Esophagus squamous epithelium (tissue), 5 donors: ENCODE measurements at places on chromosomes 1 and 21. TPM values are rescaled to one million over a fixed set of nuclear protein-coding genes. Genes with fewer than 3 reads are reported as not detected.

Gene SUSD4
- 44.8 TPM for total RNA-seq

Gene IGSF21
- total RNA-seq: 2.7 TPM

Gene TSPEAR
- total RNA-seq: not detected

Gene PDZK1
- not detected for total RNA-seq

DNA sequence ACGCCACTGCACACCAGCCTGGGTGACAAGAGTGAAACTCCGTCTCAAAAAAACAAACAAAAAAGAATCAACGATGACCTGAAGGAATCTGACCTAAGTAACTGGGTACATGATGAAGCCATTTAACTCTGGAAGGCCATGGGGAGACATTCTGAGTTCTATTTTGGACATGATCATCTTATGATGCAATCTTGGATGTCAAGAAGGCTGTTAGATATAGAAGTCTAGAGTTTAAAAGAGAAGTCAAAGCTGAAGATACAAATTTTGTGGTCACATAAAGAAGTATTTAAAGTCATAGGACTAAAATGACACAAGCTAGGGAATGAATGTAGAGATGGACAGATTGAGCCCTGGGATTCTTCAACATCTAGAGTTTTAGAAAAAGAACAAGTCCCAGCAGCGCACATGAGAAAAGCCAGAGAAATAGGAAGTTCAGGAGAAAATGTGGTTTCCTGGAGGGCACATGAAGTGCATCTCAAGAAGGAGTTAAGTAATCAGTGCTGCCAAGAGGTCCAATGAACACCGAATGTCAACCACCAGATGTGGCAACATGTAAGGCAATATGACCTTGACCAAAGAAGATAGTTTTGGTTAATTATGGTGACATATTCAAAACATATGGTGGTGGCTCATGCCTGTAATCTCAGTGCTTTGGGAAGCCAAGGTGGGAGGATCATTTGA lies 26.8 kb downstream of the ELK4 start:
- DNase-seq: no peak

DNA sequence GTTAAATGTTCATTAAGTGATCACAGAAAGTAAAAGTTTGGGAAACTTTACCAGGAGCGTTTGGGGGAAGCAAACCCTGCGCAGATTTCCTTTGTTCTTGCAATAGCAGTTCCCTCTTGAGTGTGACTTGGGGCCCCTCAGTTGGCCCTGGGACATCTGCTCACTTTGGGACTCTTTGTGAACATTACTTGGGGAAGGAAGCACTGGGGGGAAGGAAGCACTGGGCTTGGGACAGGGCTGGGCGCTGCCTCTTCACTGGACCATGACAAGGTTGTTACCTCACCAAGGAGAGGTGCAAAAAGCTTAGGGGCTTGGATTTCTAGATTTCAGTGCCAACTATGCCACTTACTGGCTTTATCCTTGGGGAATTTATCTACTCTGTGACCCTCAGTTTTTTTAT lies 63.5 kb downstream of the ETS2 start:
- no peak for DNase-seq

DNA sequence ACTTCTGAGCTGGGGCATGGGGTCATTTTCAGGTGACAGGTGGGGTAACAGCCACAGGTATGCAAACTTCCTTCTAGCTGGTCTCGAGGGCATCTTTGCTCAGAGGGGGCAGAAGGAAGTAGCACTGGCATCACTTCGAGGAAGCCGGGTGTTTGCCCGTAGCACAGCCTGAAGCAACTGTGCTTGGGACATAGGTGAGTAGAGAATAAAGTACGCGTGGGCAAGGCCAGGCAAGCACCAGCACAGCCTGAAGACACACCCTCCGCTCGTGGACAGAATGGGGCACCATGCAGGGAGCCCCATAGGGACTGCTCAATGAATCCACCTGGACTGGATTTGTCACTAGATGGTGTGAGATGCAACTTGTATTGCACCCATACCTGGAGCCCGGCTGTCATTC lies 167.1 kb downstream of the KCNJ6 start:
- no peak for DNase-seq

- no peak for DNase-seq
Measured at GRCh38 chr1:94992863-94993563, 66.1 kb upstream of the CNN3 start.

GRCh38 chr1:2291577-2291976 lies 63.5 kb downstream of the SKI start:
- no peak for DNase-seq

GRCh38 chr1:70227439-70227838 lies 6.3 kb downstream of the SRSF11 start:
- DNase-seq: no peak

DNA sequence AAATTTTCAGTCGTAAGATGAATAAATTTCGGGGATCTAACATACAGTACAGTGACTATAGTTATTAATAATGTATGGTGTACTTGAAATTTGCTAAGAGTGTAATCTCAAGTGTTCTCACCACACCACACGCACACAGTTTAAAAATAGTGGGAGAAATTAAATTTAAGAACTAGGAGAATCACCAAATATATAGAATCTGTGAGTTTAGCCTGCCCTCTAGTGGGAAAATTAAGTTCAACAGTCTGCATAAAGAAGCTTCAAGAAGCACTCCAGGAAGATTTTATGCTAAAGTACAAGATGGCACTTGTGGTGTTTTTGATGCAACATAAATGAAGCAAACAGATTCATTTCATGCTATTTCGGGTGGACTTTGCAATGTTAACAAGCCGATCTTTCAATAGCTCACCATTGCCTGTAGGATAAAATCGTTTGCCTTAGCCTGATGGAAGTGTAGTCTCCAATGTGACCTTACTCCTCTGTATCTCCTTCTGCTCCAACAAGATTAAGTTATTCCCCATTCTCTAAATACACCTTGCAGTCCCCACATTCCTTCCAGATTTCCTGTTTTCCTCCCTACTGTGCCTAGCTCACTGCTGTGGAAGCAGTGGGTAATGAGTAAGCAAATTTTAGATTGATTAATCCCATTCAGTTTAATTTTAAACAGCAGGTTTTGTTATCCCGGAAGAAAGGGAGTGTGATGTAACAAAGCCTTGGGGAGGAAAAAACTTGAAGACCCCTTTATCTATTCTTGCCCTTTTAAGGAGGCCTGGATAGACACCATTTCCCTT lies 8.7 kb upstream of the PIK3C2B start:
- DNase-seq: no peak

GRCh38 chr1:224331326-224331725 lies 1.4 kb upstream of the NVL start:
- no peak for DNase-seq

DNA sequence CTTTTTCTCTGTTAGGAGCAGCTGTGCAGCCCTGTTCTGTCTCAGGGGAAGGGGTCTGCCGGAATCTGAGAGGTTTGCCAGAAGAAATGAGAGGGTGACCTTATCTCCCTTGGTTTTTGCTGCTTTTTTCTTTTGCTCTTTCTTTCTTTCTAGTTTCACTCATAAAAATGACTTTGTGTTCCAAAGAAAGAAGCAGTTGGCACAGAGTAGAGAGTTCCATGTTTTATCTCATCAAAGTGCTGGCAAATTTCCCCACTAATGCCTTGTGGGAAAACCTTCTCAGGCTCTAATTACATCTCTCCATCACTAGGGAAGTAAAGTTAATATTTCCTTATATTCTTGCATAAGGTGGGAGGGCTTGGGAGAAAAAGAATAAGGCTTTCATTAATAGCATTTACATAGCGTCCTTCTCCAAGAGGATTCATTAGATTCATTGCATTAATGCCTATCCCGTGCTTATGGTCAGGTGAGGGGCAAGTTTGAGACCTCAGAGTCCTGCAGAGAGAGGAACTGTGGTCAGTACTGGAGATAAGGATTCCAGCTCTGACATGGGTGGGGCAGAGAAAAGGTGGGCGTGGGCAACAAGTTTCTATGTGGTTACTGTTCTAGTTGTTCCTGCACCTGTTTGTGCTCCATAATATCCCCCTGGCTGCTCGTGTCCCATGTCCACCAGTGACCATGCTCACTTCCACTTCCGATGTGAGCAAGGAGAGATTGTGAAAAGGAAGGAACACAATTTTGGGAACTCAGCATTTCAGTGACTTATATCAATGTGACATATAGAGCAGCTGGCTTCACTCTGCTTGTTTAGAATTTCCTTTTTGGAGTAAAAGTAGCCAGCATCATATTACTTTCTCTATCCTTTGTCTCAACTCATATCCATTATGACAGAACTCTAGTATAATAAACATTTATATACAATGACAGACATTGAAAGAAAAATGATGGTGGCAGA lies 79.5 kb downstream of the DISC1 start:
- no peak for DNase-seq

DNA sequence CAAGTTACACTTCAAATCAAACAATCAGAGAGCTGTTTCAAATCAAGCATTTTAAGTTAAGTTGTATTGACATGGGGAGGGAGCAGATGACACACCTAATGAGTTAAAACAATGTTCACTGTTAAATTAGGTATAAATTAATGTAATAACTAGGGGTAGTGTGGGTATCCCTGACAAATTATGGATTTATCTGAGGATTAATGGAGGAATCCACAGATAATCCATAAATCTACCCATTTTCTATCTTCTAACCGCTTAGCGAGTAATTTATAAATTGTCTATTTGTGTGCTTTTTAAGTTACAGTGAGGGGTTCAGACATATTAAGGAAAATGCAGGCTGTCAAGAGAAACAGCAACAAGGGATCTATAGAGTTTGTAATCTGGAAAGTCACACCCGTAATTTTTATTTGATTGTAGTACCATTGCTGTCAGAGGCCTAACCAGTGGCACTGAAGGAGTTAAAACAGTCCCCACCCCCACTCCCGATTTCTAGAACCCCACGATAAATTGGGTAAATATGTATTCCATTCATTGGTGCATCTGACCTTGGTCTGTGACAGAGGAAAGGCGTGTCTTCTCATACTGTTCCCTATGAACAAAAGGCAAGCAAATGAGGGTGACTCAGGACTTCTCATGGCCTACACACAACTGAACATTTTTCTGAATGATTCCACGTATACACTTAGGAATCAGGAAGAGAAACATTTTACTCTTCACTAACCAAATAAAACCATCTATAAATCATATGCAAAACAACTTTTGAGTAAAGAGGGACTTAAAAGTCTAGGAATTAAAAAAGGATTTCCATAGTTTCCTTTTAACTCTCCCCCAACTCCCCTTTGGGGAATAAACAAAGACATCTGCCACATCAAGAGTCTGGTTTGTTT lies 7.4 kb downstream of the IRF2BP2 start:
- DNase-seq: no peak

- no peak for DNase-seq
Measured at GRCh38 chr1:208766832-208767231, 522.6 kb upstream of the PLXNA2 start.

GRCh38 chr1:165288350-165289120 lies 68.0 kb downstream of the LMX1A start:
- no peak for DNase-seq

DNA sequence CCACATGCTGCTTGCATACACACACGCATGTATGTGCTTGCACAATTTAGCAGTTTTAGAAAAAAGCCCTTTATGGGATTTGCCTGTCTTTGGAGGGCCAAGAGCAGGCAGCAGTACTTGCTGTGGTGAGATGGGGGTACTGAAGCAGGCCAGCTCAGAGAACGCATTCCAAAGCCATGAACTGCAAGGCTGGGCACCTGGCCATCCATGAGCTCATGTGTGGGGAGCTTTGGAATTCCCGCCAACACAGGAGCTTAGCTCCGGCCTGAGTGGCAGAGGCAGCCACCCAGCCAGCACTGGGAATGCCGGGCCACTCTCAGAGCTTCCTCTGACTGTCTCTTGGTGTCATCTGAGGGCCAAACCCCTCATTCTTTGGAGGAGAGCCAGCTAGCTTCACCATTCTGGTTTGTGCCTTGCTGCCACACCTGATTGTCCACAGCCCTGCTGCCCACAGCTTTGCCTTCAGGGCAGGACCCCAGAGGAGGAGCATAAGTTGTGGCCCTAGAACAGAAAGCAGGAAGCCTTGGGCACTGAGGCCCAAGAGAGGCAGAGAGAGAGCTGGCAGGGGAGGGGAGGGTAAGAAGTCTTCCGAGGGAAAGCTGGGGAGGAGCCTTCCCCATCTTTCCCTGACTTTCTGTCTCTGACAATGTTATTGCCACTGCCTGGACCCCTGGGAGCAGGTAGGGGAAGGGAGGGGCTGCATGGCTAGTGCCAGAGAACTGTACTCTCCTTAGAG lies 92.1 kb upstream of the POU3F1 start:
- DNase-seq: no peak

- no peak for DNase-seq
Measured at GRCh38 chr1:239744851-239745250, 346.8 kb upstream of the FMN2 start.

DNA sequence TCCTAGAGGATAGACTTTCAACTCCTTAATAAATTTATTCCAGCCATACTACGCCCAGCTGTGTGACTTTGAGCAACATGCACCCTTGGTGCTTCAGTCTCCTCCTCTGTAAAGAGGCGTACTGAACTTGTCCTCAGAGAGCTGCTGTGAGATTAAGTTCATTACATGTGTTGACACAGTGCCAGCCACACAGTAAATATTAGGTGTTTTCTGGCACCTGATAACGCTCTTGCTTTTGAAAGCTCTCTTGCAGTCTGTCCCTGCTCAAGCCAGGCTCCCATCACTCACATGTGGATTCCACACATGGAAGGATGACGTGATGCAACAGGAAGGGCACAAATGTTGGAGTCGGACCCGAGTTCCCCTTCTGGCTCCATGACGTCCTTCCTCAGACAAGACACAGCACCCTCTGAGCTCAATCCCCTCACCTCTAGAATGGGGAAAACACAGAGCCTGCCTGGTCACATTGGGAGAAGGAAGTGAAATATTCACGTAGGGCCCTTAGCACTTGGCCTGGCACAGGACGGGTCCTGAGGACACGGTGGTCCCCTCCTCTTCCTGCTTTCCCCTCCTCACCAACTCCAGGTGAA lies 7.7 kb downstream of the IFNLR1 start:
- DNase-seq: no peak

DNA sequence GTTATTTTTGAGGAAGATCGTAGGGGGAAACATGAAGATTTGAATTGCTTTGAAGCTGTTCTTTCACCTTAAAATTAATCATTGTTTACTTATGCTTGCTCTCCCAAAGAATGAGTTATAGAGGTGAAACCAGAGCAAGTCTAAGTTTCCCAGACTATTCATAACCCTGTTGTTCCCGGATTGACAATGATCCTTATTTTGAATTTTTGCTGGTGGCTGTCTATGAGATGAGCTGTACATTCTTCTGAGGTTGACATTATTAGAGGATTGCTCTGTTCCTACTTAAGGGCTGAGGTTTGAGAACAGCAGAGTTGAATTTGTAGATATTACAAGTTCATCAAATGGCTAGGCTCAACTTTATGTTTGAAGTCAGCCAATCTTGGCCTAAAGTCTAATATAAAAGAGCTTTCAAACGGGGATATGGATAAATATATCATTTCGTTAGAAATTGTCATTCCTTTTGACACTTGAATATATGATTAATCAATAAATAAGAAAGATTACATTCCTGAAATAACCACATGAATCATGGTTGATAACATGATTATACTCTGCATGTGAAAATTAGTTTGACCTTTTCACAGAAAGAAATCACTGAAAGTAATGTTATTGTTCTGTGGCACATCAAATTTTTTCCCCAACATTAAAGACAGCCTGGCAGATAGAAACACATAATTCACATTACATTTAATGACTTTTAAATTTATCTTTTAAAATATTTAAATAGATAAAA lies 19.1 kb upstream of the PDE4B start:
- DNase-seq: no peak
